G401 (cell line): ENCODE measurements at places on chromosomes 3 and 15.

- no peak for DNase-seq
These were observed 68.9 kb downstream of the CYFIP1 start for GRCh38 chr15:22911306-22911705.

- DNase-seq, result no peak
These were observed 25.0 kb upstream of the BFSP2 start for GRCh38 chr3:133374708-133375402.

GRCh38 chr3:13708871-13709595 is 160.1 kb downstream of the FBLN2 start:
- DNase-seq, result no peak

- no peak for DNase-seq
These were observed 367.9 kb downstream of the ZIC4 start for GRCh38 chr3:147038481-147038880.

GRCh38 chr3:77825001-77825827 is 785.3 kb downstream of the ROBO2 start:
- DNase-seq, result no peak
